CD4-positive, alpha-beta T cell treated with Interleukin-6 for 4 hours (primary cell): ENCODE measurements at places on chromosomes 4 and X.
A peak's percentile ranks its signal among the peaks of the same experiment; 100 is the strongest.

DNA sequence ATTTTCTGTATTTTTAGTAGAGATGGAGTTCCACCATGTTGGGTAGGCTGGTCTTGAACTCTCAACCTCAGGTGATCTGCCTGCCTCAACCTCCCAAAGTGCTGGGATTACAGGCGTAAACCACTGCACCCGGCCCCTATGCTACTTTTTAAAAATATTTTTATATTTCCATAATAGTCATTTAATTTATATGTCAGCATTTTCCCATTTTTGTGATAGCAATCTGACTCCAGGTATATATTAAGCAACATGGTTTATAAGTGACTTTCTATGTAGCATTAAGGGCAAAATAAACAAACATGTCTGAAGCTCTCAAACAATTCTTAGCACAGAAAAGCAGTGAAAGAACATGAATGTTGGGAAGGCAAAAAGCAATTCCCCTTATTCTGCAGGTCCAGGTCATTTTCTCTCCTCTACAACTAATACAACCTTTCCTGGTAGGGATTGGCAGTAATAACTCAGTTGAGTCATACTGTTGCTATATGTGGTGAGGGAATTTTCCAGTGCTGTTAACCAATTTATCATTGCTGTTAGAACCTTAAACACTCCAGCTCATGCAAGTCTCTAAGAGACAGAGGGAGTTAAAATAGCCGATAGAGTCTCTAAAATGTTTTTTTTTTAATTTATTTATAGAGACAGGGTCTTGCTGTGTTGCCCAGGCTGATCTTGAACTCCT, 24.0 kb downstream of the SMIM14 start:
- no peak for DNase-seq

DNA sequence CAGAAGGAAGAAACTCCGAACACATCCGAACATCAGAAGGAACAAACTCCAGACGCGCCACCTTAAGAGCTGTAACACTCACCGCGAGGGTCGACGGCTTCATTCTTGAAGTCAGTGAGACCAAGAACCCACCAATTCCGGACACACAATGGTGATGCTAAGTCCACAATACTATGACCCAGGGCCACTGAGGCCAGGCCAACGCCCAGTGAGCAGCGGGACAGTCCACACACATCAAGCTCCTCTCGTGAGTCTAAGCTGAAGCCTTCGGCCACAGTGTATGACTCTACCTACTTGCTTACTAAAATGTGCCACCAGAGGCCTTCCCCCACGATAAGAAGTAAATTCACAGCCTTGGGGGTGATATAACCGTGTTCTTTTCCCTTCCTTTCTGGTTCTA, 10.2 kb upstream of the CDKN2AIP start:
- DNase-seq = no peak

GRCh38 chr4:181966104-181966551, 277.1 kb upstream of the TENM3 start:
- no peak for DNase-seq

- DNase-seq = no peak
Observed at GRCh38 chr4:68076194-68076593, 53.5 kb downstream of the TMPRSS11F start.

GRCh38 chrX:20388594-20388993, 121.9 kb upstream of the RPS6KA3 start:
- no peak for DNase-seq

GRCh38 chrX:22652596-22652995, 347.2 kb upstream of the DDX53 start:
- no peak for DNase-seq

DNA sequence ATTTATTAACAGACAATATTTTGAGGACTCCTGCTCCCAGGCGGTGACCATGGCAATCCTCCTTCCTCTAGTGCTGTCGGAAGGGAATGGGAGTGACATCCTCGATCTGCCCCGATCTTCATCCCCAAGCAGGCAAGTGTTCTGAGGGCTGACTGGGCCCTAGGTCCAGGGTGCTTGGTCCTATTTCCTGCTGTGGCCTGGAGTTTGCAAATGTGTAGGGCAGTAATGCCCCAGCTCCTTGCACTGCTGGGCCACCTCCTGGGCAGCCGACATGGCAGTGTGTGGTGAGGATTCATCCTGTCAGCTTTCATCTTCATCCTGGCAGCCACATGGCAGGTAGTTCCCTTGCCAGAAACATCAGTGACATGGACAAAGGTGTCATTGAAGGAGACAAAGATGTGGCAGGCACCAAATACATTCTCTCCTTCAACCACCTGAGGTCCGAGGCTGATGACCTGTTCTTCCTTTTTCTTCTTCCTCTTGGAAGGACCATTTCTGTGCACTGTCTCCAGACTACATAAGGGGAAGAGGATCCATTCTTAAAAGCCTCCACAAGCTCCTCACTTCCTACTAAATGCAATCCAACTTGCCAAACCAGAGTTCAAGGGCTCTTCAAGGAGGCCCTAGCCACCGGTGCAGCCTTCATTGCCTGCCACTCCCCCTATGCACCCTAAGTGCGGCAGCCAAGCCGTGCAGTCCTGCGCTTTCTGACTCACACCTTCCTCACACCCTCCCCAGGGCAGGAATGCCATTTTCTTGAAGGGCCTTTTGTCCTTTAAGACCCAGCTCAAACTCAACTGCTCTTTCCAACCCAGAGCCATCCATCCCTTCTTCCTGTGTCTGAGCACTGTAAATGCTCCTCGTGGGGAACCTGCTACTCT, 65.7 kb downstream of the TMEM154 start:
- DNase-seq = no peak

GRCh38 chr4:126213996-126214395, 899.2 kb downstream of the FAT4 start:
- no peak for DNase-seq

- DNase-seq = no peak
Observed at GRCh38 chrX:130179170-130179569, 7.4 kb downstream of the RAB33A start.

DNA sequence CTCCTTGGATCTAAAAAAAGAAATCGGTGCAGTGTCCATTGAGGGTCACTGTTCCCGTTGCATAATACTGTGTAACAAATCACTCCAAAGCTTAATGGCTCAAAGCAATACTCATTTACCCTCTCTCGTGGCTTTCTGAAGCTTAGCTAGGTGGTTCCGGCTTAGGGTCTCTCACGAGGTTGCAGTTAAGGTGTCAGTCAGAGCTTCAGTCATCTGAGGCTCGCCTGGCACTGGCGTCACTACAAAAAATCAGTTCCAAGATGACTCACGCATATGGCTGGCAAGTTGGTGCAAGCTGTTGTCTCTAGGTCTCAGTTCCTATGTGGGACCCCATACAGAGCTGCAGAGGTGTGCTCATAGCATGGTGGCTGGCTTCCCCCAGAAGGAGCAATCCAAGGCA, 91.0 kb downstream of the BEND2 start:
- no peak for DNase-seq

DNA sequence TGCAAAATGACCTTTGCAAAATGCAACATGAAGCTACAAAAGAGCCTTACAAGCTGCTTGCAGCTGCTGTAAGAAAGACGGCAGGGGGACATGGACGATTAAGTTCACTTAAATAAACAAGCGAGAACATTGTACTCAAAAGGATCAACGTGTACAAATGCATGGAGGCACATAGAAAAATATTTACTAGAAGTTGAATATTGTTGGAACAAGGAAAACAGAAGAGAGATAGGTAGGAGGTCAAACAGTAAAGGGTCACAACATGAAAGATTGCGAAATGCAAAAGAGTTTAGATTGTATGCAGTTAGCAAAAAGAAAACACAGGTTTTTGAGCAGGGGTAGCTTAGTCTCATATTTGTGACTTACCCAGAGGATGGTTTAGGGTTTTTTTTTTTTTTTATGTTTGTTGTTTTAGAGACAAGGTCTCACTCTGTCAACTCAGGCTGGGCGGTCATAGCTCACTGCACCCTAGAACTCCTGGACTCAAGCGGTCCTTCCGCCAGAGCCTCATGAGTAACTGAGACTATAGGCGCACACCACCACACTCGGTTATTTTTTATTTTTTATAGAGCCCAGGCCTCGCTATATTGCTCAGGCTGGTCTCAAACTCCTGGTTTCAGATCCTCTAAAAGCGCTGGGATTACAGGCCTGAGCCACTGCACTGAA, 1.4 kb upstream of the PHF8 start:
- no peak for DNase-seq

- DNase-seq = no peak
Observed at GRCh38 chrX:135393051-135393450, 28.7 kb upstream of the SMIM10L2A start.

DNA sequence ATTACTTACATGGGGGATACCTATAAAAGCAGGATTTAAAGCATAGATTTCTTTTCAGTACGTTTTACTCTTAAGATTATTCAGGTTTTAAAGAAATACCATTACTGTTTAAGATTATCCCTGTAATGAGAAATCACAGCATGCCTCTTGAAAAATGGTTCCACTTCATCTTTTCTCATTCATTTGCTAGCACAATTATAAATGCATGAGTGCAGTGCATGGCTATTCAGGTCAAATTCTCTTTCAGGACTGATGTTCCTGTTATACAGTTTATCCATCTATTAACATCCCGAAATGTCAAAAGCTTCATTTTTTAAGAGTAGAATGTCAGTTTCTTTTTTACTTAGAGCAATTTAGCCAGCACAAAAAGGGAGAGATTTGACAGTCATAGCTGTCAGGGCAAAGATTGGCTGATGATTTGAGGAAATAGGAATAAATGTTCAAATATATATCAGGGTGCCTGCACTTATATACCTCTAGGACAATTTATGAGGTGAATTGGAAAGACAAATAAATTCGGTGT, 135.2 kb downstream of the ADGRL3 start:
- no peak for DNase-seq

DNA sequence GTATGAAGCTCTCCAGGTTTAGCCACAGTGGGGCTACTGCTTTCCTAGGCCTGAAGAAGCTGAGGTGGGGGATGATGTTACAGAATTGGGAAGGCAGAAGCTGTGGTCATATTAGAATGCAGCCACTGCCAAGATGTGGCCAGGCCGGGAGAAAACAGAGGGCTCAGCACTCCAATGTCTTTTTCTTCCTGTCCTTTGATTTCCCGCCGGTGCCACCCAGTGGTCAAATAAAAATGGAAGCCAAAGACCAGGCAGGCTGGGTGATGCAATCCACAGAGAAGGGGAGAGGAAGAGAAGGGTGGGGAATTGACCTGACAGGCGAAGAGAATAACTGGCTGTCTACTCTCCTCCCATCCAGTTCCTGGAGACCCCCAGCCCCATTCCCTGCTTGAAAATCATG, 94.9 kb upstream of the SHISA3 start:
- no peak for DNase-seq

- DNase-seq = no peak
Observed at GRCh38 chrX:87525771-87526229, 8.2 kb downstream of the KLHL4 start.

DNA sequence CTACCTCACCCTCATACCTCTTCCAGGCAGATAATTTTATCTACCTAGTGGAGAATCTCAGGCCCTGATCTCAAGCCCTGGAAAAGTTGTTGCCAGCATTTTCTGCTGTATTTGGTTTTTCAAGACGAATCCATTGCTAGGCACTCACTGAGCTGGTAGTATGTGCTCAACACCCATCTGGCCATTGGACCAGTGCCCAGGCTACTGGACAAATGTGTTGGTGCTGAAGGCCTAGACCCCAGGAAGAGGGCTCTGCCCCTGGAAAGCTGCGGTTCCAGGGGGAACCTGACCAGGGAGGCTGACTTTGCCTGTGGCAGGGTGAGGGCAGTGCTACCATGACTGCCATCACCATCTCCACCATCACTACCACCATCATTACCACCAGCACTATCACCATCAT, 72.4 kb downstream of the PSAPL1 start:
- no peak for DNase-seq

DNA sequence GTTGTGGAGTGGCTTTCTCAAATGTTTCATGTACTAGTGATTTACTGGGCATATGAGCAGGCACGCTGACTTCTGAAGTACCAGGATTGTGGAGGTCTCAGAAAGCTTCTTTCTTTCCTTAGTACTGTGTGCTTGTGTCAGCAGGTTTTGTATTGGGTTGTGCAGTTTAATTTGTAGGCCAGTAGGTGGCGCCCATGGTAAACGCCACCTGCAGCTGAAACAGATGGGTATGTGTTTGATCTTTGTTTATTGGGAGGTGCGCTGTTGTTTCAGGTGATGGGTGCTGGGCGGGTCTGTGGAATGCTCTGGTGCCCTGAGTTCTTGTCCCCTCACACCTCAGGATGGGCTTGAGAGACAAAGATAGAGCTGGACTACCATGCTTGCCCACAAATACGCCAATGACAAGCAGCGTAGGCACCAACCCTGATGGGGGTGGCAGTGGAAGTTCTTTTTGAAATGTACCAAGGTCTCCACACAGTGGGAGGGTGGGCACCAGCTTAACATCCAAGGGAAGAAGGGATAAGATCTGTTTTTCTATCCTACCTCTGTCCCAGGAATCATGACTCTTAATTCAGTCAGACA, 141.5 kb downstream of the RPS6KA6 start:
- peak; percentile 28 for DNase-seq

DNA sequence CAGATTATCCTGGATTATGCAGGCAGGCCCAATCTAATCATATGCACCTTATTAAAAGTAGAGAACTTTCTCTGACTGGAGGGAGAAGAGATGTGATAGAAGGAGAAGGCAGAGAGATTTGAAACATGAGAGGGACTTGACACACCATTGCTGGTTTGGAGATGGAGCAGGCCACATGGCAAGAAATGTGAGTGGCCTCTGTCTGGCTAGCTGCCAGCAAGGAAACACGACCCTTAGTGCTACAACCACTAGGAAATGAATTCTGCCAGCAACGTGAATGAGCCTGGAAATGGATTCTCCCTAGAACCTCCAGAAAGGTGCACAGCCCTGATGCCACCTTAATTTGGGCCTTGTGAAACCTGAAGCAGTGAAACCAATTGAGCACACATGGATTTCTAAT, 79.5 kb upstream of the MBNL3 start:
- DNase-seq = no peak

GRCh38 chr4:139624441-139625092, 41.1 kb upstream of the MGST2 start:
- no peak for DNase-seq

- no peak for DNase-seq
Observed at GRCh38 chr4:24801136-24801855, 5.9 kb downstream of the SOD3 start.

- no peak for DNase-seq
Observed at GRCh38 chr4:7075962-7076695, 8.3 kb upstream of the GRPEL1 start.

DNA sequence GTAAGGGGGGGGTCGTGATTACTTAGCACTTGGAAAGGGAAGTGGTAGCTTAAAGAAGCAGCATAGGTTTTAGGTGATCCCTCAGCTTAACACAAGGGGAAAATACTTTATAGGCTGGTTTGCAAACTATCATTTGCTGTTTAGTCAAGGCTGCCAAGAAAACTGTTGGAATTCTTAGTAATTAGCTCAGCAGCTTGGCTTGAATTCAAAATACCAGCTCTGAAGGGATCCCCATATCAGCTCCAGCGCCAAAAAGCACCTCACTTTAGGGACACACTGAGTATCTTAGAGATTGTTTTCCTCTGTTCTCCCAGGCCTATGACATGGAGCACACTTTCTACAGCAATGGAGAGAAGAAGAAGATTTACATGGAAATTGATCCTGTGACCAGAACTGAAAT, 8.8 kb downstream of the TNMD start:
- DNase-seq = no peak
